ENCODE measurements at places on chromosomes 4 and X. TPM values are rescaled to one million over a fixed set of nuclear protein-coding genes. Genes with fewer than 3 reads are reported as not detected.

GRCh38 chrX:47222751-47223350 lies 4.4 kb downstream of the CDK16 start:
- peaks cover 19% of the 10 kb centered on the region for H3K36me3 ChIP-seq
- H3K27me3 ChIP-seq, result no peaks in the 10 kb centered on the region
- no peak overlapping the region for H3K4me3 ChIP-seq

GRCh38 chr4:88826771-88827170 lies 129.1 kb upstream of the NAP1L5 start:
- H3K4me3 ChIP-seq, result no peak overlapping the region
- no peaks in the 10 kb centered on the region for H3K36me3 ChIP-seq
- peaks cover 21% of the 10 kb centered on the region for H3K4me1 ChIP-seq
- no peak overlapping the region for H3K27ac ChIP-seq

DNA sequence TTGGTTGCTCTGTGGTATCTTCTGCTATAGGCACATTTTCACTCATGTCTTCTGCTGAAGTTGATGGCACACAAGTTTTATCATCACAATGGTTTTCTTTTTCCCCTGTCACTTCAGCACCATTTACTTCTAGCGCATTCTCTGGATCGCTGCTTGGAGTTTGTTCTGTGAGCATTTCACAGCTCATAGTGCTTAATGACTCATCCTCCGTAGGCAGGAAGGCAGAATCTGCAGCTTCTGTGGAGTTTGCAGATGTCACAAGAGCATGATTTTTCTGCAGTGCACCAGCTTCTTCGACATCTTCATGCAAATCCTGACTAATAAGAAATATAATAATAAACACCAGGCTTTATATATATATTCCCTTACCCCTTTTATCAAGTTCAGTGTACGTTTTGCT lies 83.6 kb downstream of the CHM start:
- H3K4me3 ChIP-seq, result no peak overlapping the region
- DNase-seq, result no peak
- H3K27me3 ChIP-seq, result no peaks in the 10 kb centered on the region
- peaks cover 5% of the 10 kb centered on the region for H3K4me1 ChIP-seq
- H3K36me3 ChIP-seq, result peaks cover 2% of the 10 kb centered on the region

- no peaks in the 10 kb centered on the region for H3K36me3 ChIP-seq
- H3K4me3 ChIP-seq, result no peak overlapping the region
- no peak overlapping the region for H3K27ac ChIP-seq
- no peaks in the 10 kb centered on the region for H3K4me1 ChIP-seq
- DNase-seq, result no peak
Observed at GRCh38 chr4:32684160-32684559, 1964.0 kb downstream of the PCDH7 start.

GRCh38 chr4:106314960-106315359 lies 1.0 kb downstream of the TBCK start:
- peaks cover 26% of the 10 kb centered on the region for H3K4me1 ChIP-seq
- no peak overlapping the region for H3K27ac ChIP-seq
- H3K36me3 ChIP-seq, result peaks cover 6% of the 10 kb centered on the region

DNA sequence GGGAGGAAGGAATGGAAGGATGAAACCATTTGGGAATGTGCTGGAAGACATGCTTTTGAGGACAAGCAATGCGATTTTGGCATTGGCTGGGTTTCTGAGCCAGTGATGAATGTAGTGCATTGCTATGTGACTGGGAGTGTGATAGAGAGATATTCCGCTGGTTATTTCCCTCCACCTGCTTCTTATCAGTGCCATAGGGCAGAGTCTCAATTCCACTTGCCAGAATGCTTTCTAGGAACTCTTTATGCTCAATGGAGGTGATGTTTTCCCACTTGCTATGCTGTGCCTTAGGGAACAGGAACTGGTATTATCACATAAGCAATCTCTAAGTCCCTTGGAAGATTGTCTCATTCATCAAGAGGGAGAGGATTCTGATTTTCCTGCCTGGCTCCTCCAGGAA lies 28.0 kb downstream of the TBL1X start:
- H3K27ac ChIP-seq, result no peak overlapping the region
- DNase-seq, result no peak
- H3K4me3 ChIP-seq, result no peak overlapping the region
- no peaks in the 10 kb centered on the region for H3K27me3 ChIP-seq
- H3K4me1 ChIP-seq, result peaks cover 6% of the 10 kb centered on the region
- peaks cover 9% of the 10 kb centered on the region for H3K36me3 ChIP-seq

DNA sequence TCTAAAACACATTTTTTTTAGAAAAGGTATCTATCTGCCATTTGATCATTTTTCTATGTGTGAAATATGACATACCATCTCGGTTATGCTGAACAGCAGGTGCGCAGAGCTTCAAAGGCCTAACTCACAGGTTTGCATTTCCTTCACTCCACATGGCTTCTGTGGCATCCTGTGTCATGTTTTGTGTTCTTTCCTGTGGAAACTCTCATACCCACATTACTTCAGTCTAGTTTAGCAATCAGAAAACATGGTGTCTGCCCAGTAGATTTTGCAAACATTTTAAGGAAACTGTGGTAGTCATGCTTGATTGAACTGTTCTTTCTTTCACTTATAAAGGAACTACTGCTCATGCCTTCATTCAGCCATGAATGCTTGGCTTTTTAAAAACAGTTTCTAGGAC lies 11.3 kb upstream of the ARAP2 start:
- DNase-seq, result peak; percentile 72
- peaks cover 47% of the 10 kb centered on the region for H3K4me1 ChIP-seq
- no peaks in the 10 kb centered on the region for H3K27me3 ChIP-seq
- peak overlapping the region; percentile 81 for H3K4me3 ChIP-seq
- peak overlapping the region; percentile 97 for H3K27ac ChIP-seq

DNA sequence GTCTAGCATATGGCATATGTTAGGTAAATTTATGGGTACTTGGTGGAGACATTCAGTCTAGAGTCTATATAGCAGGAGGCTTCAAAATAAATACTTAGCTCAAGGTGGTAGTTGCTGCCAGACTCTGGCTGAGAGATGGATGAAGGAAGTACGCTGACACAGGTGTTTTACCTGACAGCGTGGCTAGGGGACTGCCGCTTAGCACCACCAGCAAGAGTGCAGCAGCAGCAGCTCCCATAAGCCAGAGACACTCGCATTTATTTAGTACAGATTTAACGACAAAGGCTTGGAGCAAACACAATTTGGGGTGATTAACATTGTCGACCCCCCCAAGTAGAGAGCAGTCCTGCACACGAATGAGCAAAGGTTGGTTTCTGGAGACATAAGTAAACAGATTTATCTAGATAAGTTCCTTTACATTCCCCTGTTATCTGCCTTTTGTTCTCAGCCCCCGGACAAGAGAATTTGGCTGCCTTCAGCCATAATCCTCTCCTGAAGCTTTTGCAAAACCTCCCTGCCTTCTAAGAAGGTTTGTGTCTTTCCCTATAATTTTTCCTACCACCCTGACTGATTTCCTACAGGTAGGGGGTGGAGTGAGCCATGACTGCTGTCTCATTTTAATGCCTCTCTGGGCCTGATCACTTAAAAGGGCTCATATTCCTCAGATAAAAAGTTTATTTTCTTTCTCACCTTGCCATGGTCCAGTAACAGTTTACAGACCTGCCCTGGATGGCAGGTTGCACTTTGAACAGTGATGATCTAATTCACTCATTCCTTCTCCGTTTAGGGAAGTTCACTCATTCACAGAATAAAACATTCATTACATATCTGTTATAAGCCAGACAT lies 64.6 kb downstream of the RHOH start:
- H3K4me3 ChIP-seq, result no peak overlapping the region
- peaks cover 62% of the 10 kb centered on the region for H3K4me1 ChIP-seq
- H3K27me3 ChIP-seq, result no peaks in the 10 kb centered on the region
- DNase-seq, result no peak
- no peak overlapping the region for H3K27ac ChIP-seq

- no peaks in the 10 kb centered on the region for H3K27me3 ChIP-seq
- no peaks in the 10 kb centered on the region for H3K36me3 ChIP-seq
- H3K27ac ChIP-seq, result no peak overlapping the region
- no peak overlapping the region for H3K4me3 ChIP-seq
- no peaks in the 10 kb centered on the region for H3K4me1 ChIP-seq
Observed at GRCh38 chrX:10240918-10241317, 84.1 kb downstream of the CLCN4 start.

The NELFA gene
- 55.4 TPM for total RNA-seq

- H3K27ac ChIP-seq, result no peak overlapping the region
- no peaks in the 10 kb centered on the region for H3K4me1 ChIP-seq
- no peaks in the 10 kb centered on the region for H3K27me3 ChIP-seq
Observed at GRCh38 chrX:11059933-11060332, 51.2 kb upstream of the HCCS start.

DNA sequence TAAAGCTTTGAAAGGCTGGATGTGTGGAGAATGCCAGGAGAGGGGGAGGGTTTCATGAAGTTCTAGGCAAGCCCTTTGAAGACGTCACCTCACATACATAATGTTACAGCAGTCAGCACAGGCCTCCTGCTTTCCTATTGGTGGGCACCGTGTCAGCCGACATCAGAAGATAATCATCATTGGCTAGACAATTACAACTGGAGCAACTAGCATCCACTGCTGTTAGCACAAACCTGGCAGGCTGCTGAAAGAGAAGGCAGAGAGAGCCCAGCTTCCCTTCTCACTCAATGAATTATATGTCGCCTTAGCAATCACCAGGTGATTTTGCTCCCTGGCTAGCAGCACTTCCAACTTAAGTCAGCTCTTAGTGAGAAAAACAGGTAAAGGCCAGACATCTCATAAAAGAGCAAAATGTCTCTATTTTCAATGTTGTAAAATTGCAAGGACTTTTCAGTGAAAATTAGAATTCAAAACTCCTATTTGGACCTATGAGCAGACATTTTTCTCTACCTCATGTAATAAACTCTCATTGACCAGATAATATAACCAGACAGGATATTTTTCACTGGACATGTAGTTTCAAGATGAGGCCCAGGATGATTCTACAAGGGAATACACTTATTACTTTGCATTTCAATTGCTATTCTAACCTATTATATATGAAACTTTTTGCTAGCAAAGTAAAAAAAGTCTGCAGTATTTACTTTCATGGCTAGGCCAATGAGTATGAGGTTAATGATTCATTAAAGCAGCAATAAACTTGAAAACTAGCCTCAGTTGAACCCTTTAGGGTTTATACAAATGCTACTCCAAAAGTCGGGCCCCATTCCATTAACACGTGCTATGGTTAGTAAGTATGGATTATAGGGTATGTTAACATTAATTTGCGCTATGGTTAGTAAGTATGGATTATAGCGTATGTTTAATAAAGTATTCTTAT lies 4.3 kb downstream of the ELOVL6 start:
- H3K4me1 ChIP-seq, result peaks cover 52% of the 10 kb centered on the region
- H3K27me3 ChIP-seq, result peaks cover 2% of the 10 kb centered on the region
- DNase-seq, result peak; percentile 77
- H3K4me3 ChIP-seq, result peak overlapping the region; percentile 50
- H3K27ac ChIP-seq, result peak overlapping the region; percentile 85

The ATOH1 gene
- not detected for total RNA-seq

The FRMD7 gene
- not detected for total RNA-seq

DNA sequence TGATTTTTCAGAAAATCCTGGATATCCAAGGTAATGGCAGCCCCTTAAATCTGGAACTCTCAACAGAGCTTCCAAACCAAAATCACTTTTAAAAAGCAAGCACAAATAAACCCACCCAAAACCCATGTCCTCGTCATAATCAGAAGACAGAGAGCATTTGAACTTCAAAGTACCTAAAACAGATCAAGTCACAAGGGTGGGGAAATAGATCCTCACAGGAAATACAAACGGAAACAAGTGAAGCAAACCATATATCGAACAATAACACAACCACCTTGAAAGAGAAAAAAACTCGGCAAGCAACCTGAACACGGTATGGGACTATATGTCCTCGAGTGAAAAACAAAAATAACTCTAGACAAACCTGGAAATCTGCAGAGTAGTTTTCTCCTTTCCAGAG lies 15.9 kb upstream of the CCNQ start:
- no peak overlapping the region for H3K4me3 ChIP-seq
- peaks cover 7% of the 10 kb centered on the region for H3K4me1 ChIP-seq
- H3K27ac ChIP-seq, result no peak overlapping the region

DNA sequence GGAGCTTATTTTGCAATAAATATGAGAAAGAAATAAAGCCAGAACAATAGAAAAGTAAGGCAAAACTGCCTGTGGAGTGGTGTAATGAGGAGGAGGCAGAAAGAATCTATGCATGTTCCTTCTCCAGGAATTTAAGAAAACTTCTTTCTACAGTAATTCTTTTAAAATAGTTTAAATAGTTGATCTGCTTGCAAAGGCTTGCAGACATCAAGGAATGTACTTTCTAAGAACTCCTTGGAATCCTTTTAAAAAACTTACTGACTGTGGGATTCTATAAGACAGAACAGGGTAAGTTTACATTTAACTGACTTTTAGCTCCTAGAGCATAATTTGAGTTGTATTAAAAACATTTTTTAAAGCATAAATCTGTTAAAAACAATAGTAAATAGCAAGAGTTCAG lies 63.2 kb upstream of the ALB start:
- no peaks in the 10 kb centered on the region for H3K4me1 ChIP-seq
- H3K27me3 ChIP-seq, result peaks cover 5% of the 10 kb centered on the region
- no peak overlapping the region for H3K4me3 ChIP-seq

GRCh38 chrX:24285082-24285481 lies 28.8 kb downstream of the SUPT20HL2 start:
- DNase-seq, result no peak
- no peak overlapping the region for H3K4me3 ChIP-seq
- H3K27me3 ChIP-seq, result peaks cover 5% of the 10 kb centered on the region
- H3K4me1 ChIP-seq, result peaks cover 5% of the 10 kb centered on the region
- no peaks in the 10 kb centered on the region for H3K36me3 ChIP-seq

GRCh38 chrX:72139538-72139937 lies 7.8 kb upstream of the RTL5 start:
- H3K27ac ChIP-seq, result no peak overlapping the region
- H3K4me1 ChIP-seq, result peaks cover 32% of the 10 kb centered on the region
- H3K27me3 ChIP-seq, result peaks cover 37% of the 10 kb centered on the region
- no peak overlapping the region for H3K4me3 ChIP-seq
- DNase-seq, result no peak

DNA sequence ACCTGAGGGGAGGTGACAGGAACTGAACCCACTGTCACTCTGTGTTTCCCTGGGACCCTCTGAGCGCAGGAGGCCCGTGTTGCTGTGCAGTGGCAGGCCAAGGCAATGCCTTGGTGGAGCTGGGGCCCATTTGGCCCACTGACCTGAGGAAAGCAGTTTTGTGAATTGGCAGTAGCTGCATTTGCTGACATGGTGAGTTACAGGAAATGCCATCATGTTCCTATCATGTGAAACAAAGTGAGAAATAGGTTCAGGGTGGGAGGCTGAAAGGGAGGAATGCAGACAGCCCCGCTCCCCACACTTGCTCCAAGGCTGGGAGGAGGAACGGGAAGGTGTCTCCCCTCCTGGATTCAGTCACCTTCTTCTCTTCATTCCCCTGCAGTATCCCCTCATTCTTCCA lies 146.1 kb downstream of the PTTG2 start:
- peaks cover 39% of the 10 kb centered on the region for H3K36me3 ChIP-seq
- no peak overlapping the region for H3K4me3 ChIP-seq
- H3K4me1 ChIP-seq, result peaks cover 25% of the 10 kb centered on the region
- DNase-seq, result no peak
- no peak overlapping the region for H3K27ac ChIP-seq
- no peaks in the 10 kb centered on the region for H3K27me3 ChIP-seq

The UGT8 gene
- not detected for total RNA-seq
